ENCODE measurements at places on chromosomes 6 and 20.

- no peak for DNase-seq
Observed at GRCh38 chr6:105112577-105112976, 67.2 kb downstream of the POPDC3 start.

DNA sequence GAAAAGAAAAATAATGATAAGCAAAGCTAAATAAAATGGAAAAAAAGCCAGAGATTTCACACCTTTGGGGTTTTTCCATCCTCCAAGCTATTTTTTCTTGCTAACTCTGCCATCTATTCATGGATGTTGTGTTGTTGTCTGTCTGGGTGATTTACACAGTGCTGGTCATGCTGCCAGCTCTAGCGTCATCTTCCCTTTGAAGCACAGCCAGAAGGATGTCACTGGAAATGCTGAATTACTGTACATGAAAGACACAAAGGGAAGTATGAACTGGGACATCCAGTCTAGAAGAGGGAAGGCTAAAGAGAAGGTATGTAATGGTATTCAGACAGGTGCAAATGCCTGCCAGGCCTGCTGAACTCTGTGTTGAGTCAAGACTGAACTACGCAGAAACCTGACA lies 241.9 kb upstream of the STXBP5 start:
- DNase-seq = no peak

DNA sequence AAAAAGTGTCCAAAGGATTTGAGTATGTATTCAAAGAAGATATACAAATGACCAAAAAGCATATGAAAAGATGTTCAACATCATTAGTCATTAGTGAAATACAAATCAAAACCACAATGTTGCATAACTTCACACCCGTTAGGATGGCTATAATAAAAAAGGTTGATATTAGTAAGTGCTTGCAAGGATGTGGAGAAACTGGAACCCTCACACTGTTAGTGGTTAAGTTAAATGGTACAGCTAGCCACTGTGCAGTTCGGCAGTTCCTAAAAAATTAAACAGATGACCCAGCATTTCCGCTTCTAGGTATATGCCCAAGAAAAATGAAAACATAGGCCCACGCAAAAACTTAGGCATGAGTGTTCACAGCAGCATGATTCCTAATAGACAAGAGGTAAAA lies 38.6 kb downstream of the IBTK start:
- no peak for DNase-seq

DNA sequence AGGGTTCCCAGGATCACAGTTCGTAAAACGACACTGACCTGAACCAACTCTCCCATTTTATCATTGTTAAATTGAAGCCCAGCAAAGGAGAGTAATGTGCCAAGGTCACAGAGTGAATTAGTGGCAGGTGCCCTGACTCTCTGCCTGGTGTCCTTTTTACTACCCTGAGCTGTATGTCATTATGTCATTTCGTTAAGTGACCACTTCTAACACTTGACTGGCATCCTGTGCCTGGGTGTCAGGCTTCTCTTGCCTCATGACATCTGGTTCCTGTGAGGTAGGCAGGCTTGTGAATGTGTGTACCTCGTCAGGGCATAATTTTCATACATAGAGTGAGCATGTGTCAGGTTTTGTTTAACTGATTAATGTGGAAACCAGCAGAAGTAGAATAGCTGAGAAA lies 48.6 kb downstream of the RALY start:
- DNase-seq = no peak

GRCh38 chr6:146286961-146287360 lies 256.7 kb upstream of the RAB32 start:
- DNase-seq = no peak

- DNase-seq = no peak
Observed at GRCh38 chr20:62322492-62323041, 19.8 kb downstream of the ADRM1 start.

- no peak for DNase-seq
Observed at GRCh38 chr6:29506446-29507067, 18.8 kb upstream of the MAS1L start.

- DNase-seq = no peak
Observed at GRCh38 chr20:36591281-36591680, 14.3 kb upstream of the RAB5IF start.

GRCh38 chr20:4233520-4233919 lies 218.2 kb upstream of the RNF24 start:
- no peak for DNase-seq

GRCh38 chr6:117167520-117168271 lies 97.7 kb upstream of the VGLL2 start:
- no peak for DNase-seq

DNA sequence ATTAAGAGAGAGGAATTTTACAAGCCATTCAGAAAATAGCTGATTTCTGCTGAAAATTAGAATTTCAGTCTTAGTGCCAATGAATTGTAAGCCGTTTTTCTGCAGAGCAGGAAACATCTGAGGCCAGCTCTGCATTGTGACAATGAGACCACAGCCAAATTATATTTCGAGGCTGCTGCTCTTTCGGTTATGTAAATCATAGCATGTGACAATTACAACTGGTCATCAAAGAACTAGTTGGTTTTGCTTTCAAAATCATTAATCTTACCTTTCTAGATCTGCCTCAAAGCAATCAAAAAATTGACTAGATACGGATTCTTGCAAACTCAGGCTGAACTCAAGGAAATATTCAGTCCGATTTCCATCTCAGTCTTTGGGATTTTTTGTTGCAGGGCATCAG lies 33.4 kb upstream of the INSM1 start:
- DNase-seq = no peak

GRCh38 chr6:149065658-149066556 lies 251.6 kb upstream of the TAB2 start:
- no peak for DNase-seq

GRCh38 chr6:40968620-40969164 lies 70.3 kb downstream of the UNC5CL start:
- no peak for DNase-seq

GRCh38 chr6:145267076-145267867 lies 468.0 kb downstream of the EPM2A start:
- no peak for DNase-seq

DNA sequence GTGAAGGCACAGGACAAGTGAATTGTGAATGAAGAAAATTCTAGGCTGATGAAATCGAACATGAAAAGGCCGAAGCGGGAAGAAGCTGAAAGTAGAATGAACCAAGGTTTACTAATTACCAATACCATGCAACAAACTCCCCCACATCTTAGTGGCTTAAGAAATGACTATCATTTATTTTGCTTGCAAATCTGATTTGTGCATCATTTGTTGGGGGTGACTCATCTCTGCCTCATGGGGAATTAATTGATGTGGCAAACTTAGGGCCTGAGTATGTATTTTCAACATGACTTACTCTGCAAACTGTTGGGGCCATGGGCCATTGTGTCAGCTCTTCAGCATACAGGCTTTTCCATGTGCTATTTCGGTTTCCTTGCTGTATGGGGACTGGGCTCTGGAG lies 26.8 kb downstream of the PPP1R14C start:
- peak; percentile 1 for DNase-seq

- DNase-seq = no peak
Observed at GRCh38 chr6:154258064-154258757, 98.4 kb downstream of the IPCEF1 start.

GRCh38 chr6:160170018-160170680 lies 48.5 kb downstream of the SLC22A1 start:
- DNase-seq = no peak

DNA sequence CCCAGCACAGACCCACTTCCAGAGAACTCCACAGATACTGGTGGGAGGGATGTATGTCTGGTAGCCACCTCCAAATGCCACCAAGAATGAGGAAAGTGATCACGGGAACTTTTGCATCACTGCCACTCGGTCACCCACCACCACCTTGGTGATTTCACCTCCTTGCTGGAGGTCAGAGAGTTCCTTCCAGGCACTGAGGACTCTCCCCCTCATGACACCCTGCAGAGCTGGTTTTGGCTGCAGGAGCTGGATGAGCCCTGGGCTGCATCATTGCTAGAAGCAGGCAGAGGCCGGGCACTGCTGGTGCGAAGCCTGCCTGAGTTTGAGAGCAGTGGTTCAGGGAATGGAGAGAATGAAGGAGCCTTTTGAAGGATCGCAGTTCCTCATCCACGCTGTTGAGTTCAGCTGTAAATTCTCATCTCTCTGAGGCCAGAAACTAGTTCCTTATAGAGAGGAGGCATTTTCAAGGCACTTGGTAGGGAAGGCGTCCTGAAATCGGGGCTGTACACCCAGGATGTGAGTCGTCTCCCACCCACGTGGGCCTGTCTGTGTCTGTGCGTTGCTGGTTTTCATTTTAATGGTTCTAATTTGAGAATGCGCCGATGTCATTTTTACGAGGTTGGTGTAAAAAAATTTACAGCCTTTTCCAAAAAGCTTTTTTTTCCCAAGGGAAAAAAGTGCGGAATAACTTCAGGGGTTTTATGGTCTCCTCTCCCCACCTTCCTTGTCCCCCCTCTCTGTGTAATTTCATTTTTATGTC lies 25.0 kb downstream of the FOXP4 start:
- no peak for DNase-seq

GRCh38 chr20:45919542-45920399 lies 7.8 kb upstream of the PLTP start:
- DNase-seq = no peak

- no peak for DNase-seq
Observed at GRCh38 chr6:157227202-157228166, 95.8 kb downstream of the TMEM242 start.

- no peak for DNase-seq
Observed at GRCh38 chr6:37800703-37801604, 18.6 kb upstream of the ZFAND3 start.

DNA sequence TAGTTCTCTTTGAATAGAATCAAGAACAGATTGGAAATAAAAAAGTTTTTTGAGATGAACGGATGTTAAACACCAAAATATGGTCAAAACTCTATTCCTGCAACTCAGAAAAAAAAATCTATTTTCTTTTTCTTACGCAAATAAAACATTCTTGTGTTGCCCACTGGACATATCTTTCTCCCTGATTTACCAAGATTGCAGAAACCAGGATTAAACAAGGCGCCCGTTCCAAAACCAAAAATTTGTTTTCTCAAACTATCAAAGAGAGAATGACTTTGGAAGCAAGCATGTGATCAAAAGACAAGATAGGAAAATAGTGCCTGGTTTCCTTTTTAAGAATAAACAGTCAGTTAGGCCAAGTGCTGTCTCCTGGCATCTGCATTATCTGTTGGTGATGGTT lies 273.1 kb downstream of the CLIC5 start:
- no peak for DNase-seq

- DNase-seq = no peak
Observed at GRCh38 chr20:38863024-38863851, 57.7 kb downstream of the PPP1R16B start.

GRCh38 chr20:37123441-37123840 lies 27.6 kb upstream of the RBL1 start:
- no peak for DNase-seq

DNA sequence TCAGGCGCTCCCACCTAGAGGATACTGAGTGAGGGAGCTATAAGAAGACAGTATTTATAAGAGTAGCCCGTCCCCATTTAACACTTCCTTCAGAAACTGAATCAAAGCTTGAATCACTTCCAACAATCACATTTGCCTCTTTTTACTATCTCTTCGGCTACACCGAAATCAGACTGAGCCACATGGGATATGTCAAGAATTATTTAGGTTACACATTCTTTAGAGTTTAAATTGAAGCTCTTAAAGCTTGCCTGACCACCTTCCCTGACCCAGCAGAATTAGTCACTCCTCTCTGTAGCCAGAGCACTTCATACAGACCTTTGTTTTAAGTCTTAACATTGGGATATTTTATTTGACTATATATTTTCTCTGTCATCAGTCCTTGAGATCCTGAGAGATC lies 163.7 kb downstream of the MAFB start:
- no peak for DNase-seq

- DNase-seq = no peak
Observed at GRCh38 chr20:59723607-59724456, 119.5 kb downstream of the PHACTR3 start.

DNA sequence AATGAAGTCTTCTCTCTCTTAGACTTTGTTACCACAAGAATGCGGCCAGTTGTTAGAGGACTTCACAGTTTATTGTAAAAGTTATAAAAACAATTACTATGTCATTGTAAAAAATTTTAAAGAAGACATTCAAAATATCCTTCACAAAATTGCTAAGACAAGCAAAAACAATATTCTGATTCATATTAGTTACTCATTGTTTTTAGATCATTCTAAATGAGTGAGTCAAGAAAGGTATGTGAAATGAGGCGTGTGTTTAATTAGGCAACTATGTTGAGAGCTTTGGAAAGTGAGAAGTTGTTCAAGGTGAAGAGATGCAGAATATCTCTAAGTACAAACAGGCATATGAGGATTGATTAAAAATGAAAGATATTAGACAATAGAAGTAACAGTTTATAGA lies 875.3 kb downstream of the EYS start:
- DNase-seq = no peak

- no peak for DNase-seq
Observed at GRCh38 chr6:166691199-166691598, 64.1 kb upstream of the RPS6KA2 start.

- no peak for DNase-seq
Observed at GRCh38 chr6:169812257-169812644, 60.8 kb downstream of the ERMARD start.

- no peak for DNase-seq
Observed at GRCh38 chr6:89525786-89526562, 93.0 kb downstream of the ANKRD6 start.

DNA sequence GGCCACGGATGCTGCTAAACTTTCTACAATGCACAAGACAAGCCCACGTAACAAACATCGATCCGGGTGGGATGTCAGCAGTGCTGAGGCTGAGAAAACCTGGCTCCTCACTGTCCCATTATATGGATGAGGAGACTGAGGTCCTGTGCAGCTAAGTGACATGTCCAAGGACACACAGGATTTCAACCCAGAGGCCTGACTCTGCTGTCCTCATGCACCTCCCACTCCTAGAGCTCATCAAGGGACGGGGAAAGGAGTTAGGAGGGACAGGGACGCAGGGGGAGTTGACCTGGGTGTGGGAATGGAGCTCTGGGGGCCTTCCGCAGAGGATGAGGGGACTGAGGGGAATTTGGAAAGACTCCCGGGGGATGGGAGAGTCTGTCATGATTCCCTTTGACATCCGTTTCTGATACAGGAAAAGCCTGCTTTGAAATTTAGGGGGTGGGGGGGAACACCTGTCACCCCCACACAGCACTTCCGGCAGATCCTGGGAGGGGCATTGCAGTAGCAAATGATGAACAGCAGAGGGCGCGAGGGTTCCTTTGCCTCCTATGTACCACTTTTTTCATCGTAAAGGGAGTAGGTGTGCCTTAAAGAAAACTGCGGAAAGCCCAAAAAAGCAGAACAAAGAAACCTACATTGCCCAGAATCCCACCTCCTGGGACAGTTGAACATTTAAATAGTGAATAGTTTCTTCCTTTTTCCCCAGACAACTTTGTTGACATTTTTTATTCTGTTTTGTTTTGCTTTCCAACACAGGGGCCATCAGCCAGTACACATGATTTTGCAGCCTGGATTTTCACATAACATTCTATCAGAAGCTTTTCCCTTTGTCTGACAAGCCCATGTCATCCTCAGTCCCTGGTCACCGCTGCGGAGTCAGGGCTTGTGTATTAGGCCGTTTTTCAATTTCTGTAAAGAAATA lies 48.6 kb downstream of the SLC2A10 start:
- DNase-seq = peak; percentile 43

- no peak for DNase-seq
Observed at GRCh38 chr6:108260126-108260808, 573 bp downstream of the SNX3 start.

Measured in stimulated activated CD8-positive, alpha-beta memory T cell treated with anti-CD3 and anti-CD28 coated beads, Interleukin-2, amount 100 ng/mL, for 48 hours (primary cell).